ENCODE measurements at places on chromosomes 11 and 22.

DNA sequence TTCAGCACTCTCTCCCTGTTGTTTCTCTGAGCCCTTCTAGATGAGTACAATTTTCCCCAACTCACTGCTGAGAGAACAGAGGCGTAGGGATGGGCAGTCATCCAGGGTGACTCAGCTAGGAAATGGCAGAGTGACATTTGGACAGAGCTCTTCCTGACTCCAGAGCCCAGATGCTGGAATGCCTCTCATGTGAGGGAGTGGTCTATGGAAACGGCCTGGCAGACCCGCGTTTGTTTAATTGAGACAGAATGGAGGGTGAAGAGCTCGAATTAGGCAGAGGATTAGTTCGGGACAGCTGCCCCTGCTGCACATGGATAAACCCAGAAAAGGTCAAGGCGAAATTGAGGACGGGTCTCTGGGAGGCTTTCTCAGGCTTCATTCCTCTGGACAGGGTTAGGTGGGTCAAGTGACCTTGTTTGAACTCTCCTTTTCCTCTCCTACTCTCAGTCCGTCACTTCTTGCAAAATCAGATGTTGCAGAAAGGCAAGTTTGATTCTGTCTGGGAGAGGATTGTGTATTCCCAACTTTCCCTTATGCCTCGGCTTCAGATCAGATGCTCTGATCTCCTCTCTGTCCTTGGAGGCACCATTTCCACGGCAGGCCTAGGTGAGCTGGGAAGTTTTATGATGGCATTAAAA, 7.6 kb upstream of the LMO2 start:
- no peak for DNase-seq

GRCh38 chr22:39622881-39623367, 52.4 kb downstream of the CACNA1I start:
- DNase-seq = peak; percentile 70

DNA sequence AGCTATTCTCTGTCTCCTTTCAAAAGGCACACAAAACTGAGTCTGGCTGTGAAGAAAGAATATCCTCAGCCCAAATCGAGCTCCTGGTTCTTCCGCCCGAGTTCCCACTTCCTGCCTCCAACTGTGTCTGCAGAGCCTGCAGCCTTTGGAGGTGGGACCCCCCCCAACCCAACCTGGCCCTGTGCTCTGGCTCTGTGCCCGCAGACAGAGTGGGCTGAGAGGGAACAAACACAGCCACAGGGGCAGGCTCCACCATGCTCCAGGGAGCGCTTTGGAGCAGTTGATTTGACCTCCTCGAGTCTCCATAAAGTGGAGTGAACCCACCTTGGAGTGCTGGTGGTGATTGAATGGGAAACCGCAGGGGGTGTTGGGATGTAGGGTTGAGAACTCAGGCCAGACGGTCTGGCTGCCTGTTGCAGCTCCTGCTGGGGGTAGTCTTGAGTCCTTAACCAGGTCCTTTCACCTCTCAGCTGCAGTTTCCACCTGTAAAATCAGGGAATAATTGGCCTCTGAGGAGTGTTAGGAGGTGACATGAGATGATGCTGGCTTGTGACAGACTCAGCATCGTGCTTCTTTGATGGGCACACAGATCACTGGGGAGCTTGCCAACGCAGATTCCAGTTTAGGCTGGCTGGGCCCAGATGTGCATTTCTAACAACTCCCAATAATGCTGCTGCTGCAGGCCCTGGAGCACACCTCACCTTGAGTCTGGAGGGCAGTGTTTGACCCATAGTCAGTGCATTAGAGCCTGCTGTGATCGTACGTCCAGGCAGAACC, 11.4 kb downstream of the DAGLA start:
- DNase-seq = no peak

GRCh38 chr11:2190657-2191471, 19.2 kb upstream of the TH start:
- no peak for DNase-seq

GRCh38 chr11:110479108-110480101, 49.7 kb downstream of the FDX1 start:
- DNase-seq = no peak

GRCh38 chr11:6638429-6638828, 17.2 kb downstream of the DCHS1 start:
- no peak for DNase-seq

DNA sequence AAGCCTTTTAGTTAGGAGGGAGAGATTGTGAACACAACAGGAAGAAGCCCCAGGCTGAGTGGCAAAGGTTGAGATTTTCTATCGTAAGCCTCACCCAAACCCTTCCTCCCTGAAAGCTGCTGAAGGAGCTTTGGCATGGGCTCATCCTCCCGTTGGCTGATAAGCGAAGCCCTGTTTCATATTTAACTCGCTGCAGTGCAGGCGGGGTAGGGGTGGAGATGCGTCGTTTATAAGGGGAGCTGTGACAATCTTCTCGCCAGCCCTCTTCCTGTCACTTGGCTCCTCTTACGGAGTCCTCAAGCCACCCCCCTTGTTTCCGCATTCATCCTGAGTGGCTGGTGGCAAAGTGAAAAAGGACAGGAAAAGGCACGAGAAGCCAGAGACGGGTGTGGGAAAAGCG, 137.0 kb downstream of the OR4C45 start:
- no peak for DNase-seq

- DNase-seq = no peak
Observed at GRCh38 chr11:114133548-114134329, 74.2 kb downstream of the ZBTB16 start.

DNA sequence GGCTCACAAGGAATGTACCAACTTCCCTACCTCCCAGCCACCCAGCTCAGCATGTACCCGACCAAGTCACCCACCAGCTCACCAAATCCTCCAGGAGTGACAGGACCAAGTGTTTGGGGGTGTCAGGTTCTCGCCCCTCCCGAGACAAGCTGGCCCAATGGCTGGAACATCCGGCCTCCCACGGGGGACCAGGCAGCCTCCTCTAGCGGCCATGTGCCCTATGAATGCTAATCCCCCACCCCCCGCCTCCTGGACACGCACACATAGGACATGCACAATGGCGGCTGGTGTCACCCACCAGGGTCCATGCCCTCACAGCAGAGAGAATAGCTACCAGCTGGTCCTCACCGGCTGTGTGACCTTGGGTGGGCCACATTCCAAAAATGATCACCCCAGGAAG, 151.0 kb downstream of the MN1 start:
- no peak for DNase-seq

- no peak for DNase-seq
Observed at GRCh38 chr11:45563171-45563570, 102.3 kb downstream of the CHST1 start.

- DNase-seq = no peak
Observed at GRCh38 chr11:36165621-36166397, 123.4 kb downstream of the COMMD9 start.

DNA sequence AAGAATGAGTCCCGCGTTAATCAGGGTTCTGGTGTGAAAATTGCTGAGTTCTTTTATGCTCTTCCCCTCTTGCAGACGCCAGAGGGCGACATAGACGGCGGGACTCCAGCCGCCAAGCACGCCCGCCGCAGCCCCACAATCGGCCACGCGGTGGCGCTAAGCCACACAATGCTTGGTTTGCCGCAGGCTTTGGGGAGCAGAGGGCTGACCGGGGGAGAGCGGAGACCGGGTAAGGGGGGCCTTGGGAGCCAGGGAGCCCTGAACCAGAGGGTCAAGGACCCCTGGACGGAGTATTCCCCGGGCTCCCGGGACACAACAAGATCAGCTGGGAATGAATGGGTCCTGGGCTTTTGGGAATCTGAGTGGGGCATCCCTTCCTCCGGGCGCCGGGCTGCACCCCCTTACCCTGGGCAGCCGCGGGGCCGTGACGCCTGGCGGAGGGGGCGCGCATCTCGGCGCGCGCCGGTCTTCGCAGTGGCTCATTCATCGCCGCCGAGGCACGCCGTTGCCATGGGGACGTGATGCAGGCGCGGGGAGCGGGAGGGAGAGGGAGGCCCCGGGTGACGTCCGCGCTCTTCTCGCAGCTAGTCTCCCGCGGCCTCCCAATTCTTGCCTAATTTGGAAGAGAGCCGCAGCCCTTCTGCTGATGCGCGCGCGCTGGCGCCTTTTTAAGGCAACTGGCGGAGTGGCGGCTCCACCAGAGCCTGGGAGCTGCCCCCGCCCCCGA, 12.2 kb upstream of the NPAS4 start:
- DNase-seq = peak; percentile 94

- no peak for DNase-seq
Observed at GRCh38 chr22:29604076-29604360, 585 bp downstream of the NF2 start.

GRCh38 chr11:47166368-47166767, 10.3 kb downstream of the ARFGAP2 start:
- no peak for DNase-seq

DNA sequence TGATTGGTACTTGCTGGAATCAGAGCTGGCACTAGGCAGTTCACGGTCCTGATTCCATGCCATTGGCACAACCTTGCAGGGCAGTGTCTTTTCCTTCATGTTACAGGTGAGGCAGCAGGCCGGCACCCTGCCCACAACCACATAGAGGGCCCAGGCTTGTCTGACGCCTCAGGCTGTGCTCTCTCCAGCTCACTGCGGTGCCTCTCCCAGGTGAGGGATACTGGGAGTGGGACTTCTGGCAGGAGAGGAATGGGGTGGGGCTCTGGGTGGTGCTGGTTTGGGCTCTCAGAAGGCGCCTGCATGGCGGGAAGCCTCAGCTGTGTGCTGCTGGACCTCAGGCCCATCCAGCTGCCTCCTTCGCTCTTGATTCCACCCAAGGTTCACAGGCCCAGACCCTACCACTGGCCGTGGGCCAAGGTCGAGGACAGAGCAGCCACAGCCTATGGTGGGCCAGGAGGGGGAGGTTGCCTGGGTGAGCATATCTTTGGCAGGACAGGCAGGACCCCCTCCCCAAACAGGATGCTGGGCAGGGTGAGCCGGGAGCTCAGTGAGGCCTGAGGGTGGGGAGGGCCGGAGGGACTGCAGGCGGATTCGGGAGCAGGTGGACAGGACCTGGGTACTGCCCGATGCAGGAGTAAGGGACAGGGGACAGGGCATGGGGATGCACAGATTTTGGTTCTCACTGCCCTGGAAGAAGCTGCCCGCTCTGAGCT, 7.0 kb upstream of the MPPED1 start:
- DNase-seq = no peak

- DNase-seq = no peak
Observed at GRCh38 chr11:44877571-44878497, 72.8 kb downstream of the TP53I11 start.

DNA sequence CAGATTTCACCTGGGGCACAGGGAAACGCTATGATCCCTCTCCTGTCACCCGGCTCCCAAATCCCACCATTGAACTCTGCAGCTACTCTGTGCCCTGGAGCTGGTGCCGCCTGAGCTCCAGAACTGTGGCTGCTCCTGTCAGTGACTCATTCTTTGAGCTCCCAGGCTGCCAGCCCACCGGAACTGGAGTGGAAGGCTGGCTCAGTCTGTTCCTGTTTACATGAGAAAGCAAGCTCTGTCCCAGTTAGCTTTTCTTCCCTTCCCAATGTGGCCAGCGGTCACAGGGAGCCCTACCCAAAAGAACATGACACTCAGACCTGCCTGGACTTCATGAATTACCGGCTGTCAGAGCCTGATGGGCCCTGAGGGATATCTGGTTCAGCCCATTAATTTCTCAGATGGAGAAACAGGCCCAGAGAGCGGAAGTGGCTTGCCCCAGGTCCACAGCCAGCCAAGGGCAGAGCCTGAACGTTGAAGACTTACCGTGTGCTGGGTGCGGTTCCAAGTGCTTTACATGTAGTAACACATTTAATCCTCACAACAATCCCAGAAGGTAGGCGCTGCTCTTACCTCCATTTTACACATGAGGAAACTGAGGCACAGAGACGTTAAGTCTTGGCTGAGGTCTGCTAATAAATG, 23.8 kb upstream of the IGSF22 start:
- no peak for DNase-seq

GRCh38 chr22:19085233-19085718, 36.9 kb downstream of the DGCR2 start:
- DNase-seq = no peak

DNA sequence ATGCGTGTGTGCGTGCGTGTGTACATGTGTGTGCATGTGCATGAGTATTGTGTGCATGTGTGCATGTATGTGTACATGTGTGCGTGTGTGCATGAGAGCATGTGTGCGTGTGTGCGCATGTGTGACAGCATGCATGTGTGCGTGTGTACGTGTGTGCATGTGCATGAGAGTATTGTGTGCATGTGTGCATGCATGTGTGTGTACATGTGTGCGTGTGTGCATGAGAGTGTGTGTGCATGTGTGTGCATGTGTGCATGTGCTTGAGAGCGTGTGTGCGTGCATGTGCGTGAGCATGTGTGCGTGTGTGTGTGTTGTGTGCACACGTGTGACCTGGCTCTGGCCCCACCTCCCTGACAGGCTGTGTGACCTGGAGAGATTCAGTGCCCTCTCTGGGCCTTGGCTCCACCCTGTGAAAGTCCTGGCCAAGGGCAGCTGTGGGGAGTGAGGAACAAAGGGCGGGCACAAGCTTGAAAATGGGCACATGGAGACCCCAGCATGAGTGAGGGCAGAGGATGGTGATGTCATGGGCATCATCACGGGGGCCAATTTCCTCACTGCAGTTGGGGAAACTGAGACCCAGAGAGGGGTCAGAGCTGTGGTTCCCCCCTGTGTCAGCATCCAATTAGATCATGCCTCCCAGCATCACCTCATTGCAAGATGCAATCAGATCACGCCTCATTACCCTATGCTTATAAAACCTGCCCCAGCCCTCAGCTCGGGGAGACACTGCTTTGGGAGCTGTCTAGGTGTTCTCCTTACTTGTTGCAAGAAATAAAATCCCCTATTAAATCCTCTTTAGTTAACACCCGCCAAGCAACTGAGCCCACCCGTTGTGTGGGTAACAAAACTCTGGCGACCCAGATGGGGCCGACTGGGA, 658 bp downstream of the ACY3 start:
- DNase-seq = no peak

DNA sequence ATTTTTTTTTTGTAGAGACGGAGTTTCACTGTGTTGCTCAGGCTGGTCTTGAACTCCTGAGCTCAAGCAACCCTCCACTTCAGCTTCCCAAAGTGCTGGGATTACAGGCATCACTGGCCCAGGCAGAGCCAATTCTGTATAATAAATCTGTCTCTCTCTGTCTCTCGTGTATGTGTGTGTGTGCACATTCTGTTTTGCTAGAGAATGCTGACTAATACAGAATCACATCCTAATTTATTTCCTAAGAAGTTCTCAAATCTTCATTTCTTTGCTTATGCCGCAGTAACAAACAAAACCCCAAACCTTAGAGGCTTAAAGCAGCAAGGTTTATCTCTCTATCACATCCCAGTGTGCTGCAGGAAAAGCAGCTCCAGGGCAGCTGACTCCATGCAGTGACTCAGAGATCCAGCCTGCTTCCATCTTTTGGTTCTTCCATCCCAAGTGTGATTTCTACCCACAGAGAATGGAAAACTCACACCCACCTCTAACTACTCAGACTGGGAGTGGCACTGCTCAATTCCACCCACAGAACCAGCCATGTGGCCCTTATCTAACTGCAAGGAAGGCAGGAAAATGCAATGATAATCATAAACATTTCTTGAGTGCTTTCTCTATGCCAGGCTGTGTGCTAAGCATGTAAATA, 35.1 kb upstream of the LRRC10B start:
- DNase-seq = no peak

- no peak for DNase-seq
Observed at GRCh38 chr11:69150175-69150574, 5.6 kb upstream of the SMIM38 start.

- DNase-seq = no peak
Observed at GRCh38 chr11:108895579-108896480, 231.0 kb downstream of the DDX10 start.

Data from activated naive CD4-positive, alpha-beta T cell treated with anti-CD3 and anti-CD28 coated beads, Interleukin-2, amount 50 U/mL, for 16 hours (primary cell).